Fibroblast of gingiva (primary cell): ENCODE measurements at places on chromosomes 1 and 21.

- DNase-seq: no peak
Observed at GRCh38 chr21:44903050-44903685, 17.5 kb downstream of the ITGB2 start.

DNA sequence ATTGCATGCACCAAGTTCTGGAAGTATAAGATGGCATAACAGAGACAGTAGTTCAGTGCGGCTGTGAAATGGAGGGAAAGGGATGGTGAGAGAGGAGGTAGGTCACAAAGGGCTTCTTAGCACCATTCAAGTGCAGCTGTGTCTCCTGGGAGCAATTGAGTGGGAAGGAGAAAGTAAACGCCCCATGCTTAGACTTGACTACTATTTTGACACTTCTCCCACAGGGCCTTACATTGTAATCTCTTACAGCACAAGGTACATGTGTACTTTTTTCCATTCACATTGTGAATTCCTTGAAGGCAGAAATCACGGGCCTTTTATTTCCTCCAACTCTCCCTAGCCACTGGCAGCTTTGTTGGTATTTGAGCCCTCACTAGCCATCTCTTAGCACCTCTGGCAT is 239.6 kb upstream of the FOXD3 start:
- no peak for DNase-seq

DNA sequence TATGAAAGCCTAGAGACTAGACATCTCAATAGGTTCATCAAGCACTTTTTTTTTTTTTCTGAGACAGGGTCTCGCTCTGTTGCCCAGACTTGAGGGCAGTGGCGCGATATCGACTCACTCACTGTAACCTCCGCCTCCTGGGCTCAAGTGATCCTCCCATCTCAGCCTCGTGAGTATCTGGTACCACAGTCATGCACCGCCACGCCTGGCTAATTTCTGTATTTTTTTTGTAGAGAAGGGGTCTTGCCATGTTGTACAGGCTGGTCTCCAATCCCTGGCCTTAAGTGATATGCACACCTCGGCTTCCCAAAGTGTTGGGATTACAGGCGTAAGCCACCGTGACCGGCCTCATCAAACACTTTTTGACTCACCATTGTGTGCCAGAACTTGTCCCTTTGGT is 613 bp upstream of the GPATCH4 start:
- no peak for DNase-seq

- no peak for DNase-seq
Observed at GRCh38 chr1:202967684-202968281, 726 bp upstream of the CYB5R1 start.

DNA sequence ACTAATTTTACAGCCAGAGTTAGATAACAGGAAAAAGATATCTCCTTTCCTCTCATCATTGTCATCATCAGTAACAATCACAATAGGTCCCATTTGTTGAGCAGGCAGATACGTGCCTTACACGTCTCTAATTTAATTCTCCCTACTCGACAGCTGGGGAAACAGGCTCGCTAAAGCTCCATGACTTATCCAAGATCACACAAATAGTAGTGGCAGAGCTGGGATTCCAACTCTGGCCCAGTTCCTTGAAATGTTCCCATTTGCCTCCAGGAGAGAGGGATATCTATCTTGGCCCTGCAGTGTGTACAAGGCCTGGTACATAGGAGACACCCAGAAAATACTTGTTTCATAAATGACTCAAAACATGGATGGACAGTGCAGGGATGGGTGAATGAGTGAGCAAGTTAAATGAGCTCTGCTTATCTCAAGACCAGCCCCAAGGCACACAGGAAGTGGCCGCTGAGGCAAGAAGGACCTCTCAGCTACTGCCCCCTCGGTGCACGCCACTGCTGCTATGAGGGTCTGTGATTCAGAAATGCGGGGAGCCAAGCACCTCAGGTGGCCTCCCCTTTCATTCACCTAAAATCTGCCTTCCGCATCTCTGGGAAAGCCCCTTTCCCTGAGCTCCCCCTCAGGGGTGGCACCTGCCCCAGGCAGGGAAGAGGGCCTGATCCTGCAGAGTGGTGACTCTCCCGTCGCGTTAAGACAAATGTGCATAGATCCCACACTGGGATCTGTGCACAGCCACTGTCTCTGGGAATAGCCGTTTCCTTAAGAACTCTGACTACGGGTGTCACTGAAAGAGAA is 3.6 kb downstream of the KCNN3 start:
- DNase-seq: no peak

DNA sequence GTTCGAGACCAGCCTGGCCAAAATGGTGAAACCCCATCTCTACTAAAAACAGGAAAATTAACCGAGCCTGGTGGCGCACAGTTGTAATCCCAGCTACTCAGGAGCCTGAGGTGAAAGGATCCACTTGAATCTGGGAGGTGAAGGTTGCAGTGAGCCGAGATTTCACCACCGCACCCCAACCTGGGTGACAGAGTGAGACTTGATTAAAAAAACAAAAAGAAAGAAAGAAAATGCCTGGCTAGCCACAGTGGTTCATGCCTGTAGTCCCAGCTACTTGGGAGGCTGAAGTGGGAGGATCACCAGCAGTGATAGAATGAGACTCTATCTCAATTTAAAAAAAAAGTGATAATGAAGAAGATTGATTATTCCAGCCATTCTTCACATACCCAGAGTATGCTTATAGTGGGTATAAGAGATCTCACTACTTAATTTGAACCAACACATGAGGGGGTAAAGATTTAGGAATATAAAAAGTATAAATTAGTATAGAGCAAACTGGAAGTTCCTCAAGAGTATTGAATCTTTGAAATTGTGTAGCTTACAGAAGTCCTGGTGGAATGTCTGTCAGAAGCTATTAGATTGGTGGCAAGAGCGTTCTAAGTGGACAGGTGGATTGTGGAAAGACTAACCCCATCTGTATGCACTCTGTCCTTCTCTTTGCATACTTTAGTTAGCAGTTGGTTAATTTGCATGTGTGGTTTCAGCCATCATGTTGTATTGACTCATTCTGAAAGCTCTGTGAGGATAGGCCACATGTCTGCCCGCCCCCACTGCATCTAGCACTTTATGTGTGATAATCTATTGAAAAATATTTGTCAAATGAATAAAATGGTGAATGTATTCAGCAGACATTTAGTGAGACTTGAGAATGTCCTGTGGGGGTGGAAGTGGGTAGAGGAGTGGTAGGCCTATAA is 25.0 kb downstream of the RLF start:
- DNase-seq: no peak

DNA sequence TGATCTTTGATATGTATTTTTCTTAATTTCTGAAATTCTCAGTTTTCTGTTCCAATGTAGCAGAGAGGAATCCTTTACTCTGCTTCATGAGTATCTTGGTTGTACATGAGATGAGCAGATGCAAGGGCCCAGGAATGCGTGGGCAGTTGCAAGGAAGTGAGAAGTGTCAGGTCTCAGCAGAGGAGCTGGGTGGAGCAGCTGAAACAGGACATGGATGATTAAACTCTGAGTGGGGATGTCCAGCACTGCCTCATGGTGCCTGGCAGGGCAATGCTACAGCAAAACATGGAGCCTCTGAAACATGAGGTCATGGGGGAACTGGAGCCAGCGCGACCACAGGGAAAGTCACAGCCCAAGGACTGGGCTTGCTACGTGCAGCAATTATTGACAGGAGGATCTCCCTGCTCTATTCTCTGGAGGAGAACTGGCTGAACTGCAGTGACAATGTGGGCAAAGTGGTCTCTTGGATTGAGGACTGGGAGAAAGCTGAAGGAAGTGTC is 48.4 kb downstream of the COLGALT2 start:
- DNase-seq: peak; percentile 49

- no peak for DNase-seq
Observed at GRCh38 chr1:19815801-19816736, 986 bp upstream of the RNF186 start.

DNA sequence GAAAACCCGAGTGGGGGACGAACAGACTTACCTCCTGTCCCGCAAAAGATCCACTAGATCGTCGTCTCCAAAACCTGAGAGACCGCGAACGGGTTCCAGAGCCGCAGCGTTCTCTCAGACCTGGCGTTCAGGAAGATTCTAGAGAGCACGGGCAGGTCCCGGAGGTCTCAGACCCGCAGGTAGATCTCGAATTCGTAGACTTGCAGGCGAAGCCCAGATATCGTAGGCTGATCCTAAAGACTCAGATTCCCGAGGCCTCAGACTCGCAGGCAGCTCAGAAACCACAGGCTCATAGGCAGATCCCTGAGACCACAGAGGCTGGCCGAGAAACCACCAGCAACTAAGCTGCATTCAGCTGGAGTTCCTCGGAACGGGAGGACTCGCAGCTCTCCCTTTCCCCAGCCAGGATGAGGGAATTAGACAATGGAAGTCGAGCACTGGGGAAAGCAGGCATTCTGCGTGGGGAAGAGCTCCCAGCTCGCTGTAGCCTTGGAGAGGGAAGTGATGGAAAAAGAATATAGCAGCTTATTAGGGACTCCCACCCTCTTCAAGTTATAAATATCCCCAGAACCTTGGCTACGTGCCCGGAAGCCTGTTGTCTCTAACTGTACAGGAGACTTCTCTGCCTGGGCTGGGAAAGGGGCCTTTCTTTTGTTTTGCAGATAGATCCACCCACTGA is at the start of gene ZNF436:
ZNF436 (minus strand) TSS at position 502 of the 679 bp plus-strand sequence. CDS start 1,831 bp downstream, outside the sequence.
- DNase-seq: peak; percentile 77

GRCh38 chr1:22831729-22832413 is 121.2 kb downstream of the EPHB2 start:
- DNase-seq: peak; percentile 75

- no peak for DNase-seq
Observed at GRCh38 chr1:160489513-160490261, 33.4 kb downstream of the SLAMF6 start.

DNA sequence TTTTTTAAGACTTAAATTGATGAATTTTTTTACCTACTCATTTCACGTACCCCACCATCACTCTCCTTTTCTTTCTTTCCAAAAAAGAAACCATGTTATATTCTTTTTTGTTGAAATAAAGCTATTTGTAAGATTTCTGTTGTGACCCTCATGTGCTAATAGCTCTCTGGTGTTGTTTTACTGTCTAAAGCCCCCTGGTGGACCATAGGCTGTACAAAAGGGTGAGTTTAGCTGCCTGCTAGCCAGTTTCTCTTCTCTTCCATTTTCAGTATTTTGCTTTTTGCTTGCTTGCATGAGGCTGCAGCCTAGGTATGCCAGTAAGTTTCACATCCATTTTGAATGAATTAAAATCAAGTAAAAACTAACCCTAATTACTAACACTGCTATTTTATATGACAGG is 15.6 kb upstream of the VAMP3 start:
- no peak for DNase-seq

GRCh38 chr1:210937846-210938245 is 196.1 kb downstream of the KCNH1 start:
- no peak for DNase-seq

DNA sequence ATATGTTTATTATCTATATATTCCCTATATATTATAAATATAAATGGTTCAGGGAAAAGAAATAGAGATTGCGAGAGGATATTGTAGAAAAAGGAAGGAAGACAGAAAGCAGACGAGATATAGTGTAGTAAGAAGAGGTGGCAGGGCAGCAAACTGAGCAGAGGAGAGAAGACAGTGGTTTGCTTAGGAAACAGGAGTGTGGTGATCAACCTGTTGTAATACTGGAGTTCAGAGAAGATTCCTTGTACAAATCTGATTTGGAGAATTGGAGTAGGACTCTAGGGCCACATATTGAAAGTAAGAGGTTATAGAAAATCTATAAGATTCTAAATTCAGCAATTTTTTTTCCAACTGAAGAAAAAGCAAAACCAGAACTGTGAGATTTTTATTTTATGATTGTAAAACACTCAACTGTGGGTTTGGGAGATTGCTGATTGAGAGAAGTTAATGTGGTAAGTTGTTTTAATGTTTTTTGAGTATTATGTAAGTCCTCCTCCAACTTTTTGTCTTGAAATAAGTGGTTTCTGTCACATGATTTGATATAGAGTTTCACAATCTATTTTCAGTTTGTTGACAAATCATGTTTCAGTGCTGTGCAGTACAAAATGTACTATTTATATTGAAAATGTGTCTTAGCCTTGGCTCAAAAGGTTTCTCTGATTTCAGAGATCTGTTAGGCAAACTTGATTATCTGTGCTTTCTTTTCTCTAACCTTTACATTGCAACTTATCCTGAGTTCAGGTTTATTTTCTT is 9.6 kb upstream of the AMY2B start:
- DNase-seq: peak; percentile 68

DNA sequence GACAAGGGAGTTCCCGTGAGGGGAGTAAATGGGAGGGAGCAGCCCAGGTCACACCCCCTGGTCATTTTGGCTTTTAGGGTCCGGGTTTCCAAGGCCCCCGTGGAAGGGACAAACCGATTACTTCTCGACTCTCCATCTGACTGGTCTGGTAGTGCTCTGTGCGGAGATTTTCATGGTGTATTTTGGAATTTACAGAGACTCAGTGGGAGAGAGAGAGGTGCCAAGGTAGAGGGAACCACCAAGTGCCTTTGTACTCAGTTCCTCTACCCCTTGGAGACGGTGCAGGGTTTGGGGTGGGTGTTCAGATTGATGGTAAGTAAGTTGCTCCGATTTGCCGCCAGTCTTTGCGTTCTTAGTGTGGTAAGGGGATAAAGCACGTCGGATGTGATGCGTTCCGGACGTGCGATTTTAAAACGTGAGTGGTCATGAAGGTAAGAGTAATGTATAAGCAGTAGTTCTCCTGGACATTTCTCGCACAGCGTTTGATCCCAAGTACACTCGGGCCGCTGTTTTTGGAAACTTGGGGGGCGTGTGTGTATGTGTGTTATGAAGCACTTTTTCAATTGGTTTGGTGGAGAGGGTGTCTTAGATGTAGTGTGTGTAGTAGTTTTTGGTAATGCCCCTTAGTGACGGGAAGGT is 682 bp downstream of the SUCO start:
- DNase-seq: peak; percentile 2

- DNase-seq: peak; percentile 25
Observed at GRCh38 chr1:227370533-227371254, 52.4 kb upstream of the CDC42BPA start.

GRCh38 chr1:152906023-152906565 is 2.3 kb upstream of the IVL start:
- no peak for DNase-seq

DNA sequence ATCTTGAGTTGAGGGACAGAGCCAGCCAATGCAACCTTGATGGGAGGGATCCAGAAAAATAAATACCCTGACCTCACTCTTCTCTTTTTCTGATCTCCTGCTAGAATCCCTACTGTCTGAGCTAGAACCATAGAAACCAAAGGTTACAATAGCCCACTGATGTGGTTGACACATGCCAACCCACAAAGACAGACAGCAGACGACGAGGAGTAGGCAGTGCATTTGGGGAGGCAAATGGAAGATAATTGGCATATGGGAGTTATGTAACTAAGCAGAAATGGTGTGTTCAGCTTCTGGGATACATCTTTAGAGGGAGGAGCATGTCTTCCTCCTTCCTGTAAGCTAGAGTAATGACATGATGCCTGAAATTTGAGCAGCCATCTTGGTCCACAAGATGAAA is 171.7 kb upstream of the FGGY start:
- no peak for DNase-seq

DNA sequence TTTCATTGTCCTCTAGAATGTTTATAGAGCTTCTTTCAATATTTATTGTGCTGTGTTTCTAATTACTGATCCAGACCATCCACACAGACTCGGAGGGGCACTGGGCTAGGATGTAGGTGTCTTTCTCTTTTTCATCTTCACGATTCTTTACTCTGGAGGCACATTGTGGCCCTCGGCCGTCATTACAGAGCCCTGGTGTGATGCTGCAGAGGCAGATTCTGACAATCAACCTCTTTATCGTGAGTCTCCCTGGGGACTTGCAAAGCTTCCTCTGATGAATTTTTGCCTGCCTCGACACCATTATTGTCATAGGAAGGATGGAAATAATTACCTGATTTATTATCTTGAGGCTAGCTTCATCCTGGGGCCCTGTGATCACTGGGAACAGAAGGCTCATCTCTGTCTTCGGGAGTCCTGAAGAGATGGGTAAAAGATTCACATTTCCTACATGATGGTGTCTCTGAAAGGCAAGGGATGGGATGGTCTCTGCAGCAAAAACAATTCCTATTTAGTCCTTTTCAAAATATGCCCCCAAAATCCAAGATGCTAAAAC is 89.4 kb downstream of the SEC16B start:
- DNase-seq: no peak
